Fibroblast of skin of left biceps (primary cell): ENCODE measurements at places on chromosomes 2 and 18.
A peak's percentile ranks its signal among the peaks of the same experiment; 100 is the strongest.

GRCh38 chr18:79521416-79522205 lies 125.9 kb downstream of the NFATC1 start:
- no peak for DNase-seq

DNA sequence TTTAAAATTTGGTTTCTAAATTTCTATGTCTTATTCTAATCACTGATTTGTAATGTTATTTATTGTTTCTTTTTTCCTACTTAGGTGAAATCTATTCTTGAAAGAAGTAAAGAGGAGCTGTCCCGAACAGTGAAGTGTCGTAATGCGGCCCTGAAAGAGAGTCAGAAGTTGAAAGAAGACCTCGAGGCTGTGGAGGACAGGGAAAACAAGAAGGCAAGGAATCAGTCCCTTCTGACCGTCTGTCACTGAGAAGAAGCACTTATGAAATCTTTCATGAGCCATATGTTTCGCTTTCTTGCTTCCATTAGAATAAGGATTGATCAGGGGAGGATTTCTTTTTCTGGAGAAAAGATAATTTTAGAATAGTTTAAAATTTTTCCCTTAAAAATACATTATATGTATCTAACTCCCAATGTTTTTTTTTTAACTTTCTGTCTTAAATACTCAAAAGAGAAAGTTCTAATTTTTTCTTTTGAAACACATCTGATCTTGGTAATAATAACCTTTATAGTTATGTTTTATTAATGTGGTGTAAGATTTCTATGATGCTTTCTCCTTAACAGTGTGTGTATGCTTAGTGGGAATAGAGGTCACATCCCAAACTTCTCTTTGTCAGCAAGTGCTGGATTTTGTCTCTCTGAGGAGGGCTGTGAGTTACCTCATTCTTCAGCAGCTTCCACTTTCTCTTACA lies 79.0 kb downstream of the CCDC150 start:
- DNase-seq, result no peak

- no peak for DNase-seq
Measured at GRCh38 chr2:203470371-203470770, 64.7 kb downstream of the RAPH1 start.

DNA sequence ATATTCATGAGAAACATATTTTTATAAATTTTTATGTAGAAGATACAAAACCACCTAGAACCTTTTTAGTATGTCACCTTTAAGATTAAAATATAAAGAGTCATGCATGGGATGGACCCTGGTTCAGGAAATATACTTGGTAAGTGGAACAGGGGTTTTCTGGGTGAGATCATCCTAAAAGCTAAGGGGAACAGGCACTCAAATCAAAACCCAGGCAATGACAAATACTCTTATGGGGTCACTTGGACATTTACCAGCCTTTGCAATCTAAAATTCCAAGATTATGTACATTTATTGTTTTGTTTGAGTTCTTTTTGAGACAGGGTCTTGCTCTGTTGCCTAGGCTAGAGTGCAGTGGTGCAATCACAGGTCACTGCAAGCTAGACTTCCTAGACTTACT lies 65.8 kb downstream of the SGPP2 start:
- no peak for DNase-seq

DNA sequence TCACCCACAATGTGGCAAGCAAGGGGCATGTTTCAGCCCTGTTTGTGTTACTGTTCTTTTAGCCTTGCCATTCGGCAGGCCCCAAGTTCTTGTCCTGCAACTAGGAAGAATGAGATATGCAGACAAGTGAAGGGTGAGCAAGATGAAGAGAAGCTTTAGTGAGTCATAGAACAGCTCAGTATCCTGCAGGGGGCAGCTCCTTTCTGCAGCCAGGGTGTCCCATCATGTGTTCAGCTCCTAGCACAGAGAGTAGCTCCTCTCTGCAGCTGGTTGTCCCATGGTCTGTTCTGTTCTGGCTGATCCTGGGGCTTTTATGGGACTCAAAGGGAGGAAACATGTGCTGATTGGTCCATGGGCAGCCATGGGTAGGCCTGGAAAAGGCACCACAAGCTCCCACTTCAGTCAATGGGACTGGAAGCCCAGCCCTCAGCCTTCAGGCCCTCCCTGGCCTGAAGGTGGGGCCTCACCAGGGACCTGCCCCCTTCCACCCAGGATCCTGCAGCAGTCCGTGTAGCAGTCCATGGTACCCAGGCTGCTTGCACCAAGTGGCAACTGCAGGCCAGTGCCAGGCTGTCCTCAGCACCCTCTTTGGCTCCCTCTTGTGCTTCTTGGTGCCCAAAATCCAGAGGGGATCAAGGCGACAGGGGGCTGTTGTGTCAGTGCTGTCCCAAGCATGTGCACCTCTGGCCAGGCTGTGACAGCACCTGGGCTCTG lies 326.4 kb downstream of the NR4A2 start:
- DNase-seq, result no peak

DNA sequence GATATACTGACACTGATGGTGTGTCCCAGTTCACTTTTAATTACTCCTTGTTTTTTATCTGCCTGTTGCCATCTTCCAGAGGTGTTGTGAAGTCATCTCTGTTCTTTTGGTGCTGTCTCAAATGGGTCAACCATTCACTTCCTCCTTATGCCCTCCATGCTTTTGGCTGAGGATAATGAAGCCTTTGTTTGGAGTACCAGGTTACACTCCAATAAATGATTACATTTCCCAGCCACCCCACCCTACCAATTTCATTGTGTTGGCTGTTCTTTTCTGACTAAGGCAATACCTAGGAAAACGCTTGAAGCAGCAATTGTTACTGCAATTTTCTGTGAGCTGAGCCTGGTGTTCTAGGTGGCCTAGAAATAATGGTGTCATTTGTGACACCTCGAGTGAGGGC lies 29.8 kb upstream of the ACTG2 start:
- DNase-seq, result no peak

- no peak for DNase-seq
Measured at GRCh38 chr2:3678212-3678611, 20.2 kb downstream of the ALLC start.

DNA sequence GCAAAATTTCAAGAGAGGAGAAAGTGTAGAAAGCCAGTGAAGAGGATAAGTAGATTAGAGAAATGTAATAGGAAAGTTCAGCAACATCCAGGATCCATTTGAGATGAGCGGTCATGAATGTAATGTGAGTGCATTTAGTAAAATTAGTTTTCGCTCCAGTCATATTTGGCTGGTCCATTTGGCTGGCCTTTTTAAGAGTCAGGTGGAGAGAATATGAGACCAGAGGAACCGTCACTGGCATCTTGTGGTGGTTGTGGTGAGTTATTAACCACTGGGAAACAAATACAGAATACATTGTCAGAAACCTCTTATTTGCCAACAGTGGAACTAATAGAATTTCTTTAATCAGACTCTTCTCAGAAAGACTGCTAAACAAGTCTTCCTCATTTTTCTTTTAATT lies 1064.3 kb upstream of the CDH2 start:
- no peak for DNase-seq

DNA sequence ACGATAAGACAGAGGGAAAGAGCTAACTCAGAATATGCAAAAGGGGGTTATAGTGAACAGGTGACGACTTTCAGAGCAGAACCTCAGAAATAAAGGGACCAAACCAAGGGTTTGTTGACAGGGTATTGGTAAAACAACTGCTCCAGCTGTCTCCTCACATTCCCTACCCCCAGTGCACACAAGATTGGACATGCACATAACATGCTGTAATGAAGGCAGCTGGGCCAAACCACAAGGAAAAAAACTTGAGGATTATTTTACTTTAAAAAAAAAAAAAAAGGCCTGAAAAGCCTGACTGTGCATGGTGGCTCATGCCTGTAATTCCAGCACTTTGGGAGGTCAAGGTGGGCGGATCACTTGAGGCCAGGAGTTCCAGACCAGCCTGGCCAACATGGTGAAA lies 3.5 kb downstream of the RBM43 start:
- peak; percentile 71 for DNase-seq

DNA sequence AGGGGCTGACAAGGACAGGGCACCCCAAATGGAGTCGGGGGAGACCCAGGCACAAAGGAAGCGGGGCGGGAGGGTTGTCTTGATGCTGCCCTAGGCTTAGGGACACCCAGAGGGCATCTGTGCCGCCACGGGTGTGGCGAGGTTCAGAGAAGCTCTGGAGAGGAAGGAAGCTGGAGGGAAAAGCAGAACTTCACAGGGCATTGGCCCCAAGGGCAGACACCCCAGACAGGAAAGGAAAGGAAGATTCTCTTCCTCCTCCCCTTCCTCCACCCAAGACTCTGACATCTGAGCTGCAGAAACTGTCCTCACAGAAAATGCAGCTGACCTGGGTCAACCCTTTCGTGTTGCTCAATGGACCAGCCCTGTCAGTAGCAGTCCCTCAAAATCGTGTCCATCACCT lies 25.6 kb downstream of the DNMT3A start:
- no peak for DNase-seq

DNA sequence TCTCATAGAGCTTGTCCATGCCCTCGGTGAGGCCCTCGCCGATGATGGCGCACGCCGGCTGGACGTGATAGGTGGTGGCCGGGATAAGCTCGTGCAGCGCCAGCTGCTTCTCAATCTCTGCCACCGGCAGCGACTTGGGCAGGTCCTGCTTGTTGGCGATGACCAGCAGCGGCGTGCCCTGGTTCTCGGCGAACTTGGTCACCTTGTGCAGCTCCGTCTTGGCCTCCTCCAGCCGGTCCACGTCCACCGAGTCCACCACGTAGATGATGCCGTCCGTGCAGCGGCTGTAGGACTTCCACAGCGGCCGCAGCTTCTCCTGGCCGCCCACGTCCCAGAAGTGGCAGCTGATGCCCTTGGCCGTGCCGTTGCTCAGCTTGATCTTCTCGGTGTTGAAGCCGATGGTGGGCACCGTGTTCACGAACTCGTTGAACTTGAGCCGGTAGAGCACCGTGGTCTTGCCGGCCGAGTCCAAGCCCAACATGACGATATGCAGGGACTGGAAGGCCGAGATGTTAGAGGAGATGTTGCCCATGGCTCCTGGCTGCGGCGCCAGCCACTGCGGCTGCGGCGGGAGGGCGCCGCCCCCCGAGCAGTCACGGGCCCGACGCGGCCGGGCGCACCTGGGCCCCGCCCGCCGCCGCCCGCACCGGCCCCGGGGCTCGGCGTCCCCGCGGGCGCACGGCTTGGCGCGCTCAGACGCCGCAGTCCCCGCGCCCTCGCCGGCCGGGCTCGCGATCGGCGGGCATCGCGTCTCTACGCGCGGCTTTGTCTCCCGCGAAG lies 636 bp downstream of the ARL4C start:
- no peak for DNase-seq

GRCh38 chr2:130186391-130186790 lies 4.3 kb downstream of the MZT2B start:
- no peak for DNase-seq
